Pancreas (tissue), 10 donors: ENCODE measurements at places on chromosomes 4 and X. TPM values are rescaled to one million over a fixed set of nuclear protein-coding genes. Genes with fewer than 3 reads are reported as not detected.
A peak's percentile ranks its signal among the peaks of the same experiment; 100 is the strongest.

DNA sequence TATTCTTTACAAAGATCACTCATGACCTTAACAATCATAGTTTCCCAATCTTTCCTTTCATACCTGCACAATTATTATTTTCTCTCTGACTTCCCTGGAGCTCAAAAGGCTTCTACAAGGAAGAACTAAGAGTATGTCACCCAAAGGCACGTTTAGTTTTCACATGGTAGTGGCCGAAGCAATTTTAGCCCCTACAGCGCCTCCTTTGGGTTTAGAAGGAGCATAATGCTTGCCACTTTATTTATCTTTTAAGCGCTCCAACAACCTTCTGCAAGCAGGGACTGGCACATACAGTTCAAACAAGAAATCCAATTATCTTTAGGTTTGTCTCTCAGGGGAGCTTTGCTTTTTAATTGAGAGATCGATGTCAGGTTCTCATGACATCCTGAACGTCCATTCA is 42.0 kb upstream of the IGSF1 start:
- DNase-seq = no peak

DNA sequence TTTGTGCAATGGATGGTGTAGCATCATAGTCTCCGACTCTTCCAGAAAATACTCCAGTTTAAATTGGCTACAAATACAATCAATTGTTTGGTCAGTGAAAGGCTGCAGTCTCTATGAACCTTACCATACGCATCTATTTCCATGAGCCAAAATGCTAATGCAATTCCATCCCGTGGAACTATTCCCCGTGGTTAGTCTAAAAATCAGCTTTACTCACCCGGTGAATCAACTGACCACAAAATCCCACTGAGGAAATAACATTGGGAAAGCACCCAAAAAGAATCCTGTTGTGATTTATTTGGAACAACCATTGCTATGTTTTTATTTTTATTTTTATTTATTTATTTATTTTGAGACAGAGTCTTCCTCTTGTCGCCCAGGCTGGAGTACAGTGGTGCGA is 87.1 kb downstream of the DHX15 start:
- no peak for DNase-seq

DNA sequence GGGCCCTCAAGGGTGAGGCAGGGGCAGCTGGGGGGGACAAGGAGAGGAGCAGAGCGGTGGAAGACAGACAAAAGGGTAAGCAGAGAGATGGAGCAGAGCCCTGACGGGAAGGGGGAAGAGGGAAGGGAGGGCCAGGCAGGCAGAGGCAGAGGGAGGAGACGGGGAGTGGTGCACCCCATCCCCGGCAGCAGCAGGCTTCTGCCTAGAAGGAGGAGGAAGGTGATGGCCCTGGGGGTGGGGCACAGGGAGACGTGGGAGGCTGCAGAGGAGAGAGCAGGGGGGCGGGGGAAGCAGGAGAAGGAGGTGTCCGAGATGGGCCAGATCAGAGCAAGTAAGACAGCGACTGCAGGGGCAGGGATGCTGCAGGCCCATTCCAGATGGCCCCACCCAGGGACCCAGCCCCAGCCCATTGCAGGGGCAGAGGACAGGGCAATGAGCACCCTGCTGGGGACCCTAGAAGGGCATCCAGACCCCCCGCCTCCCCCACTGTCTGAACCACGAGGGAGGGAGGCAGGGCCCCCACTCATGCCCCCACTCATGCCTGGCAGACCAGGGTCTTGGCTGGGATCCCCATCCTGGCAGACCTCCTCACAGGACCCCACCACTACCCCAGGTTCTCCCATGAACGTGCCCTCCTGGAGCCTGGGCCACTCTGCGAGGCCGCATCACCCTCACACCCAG is 2.7 kb downstream of the L1CAM start:
- DNase-seq = no peak

The WDR17 gene
- 2.7 TPM for total RNA-seq

DNA sequence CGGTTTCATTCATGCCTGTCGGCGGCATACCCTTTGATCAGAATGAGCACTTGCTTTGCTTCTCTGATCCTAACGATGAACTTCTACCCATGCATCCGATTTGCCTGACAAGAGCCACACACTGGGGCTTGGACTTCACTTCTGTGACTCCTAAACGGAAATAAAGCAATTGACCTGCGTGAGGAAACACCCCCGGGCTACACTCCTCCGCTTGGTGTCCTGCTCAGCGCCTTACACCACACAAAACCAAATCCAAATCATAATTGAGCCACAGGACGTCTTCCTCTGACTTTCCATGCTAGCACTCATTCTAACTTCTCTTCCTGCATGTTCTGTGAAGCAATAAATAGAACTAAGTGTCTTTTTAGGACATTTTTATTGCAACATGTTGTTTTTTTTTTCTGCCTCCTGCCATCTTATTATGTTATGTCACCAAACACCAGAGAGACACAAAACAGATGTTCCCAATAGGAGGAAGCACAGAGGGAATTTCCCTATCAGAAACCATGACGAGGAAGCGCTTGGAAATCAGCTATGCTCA is 110.8 kb upstream of the FAM9B start:
- no peak for DNase-seq

The IL13RA1 gene
- 13.9 TPM for total RNA-seq

The DNAJB14 gene
- total RNA-seq = 21.2 TPM

DNA sequence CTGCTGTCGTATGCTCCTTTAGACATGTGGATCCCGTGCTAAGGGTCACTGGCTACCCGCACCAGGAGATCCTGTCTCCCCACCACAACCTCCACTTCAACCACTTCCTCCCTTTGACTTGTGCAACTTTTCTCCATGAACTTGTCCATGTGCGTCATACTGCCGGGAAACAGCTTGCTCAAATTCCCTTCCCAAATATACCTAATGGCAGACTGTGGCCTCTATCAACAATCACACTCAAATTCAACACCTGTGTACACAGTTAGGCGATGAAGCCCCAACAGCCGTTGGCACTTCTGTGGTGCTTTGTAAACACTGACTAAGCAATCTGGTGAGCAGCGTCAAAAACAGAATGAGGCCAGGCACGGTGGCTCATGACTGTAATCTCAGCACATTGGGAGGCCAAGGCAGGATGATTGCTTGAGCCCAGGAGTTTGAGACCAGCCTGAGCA is 49.5 kb downstream of the CD99L2 start:
- peak; percentile 74 for DNase-seq

DNA sequence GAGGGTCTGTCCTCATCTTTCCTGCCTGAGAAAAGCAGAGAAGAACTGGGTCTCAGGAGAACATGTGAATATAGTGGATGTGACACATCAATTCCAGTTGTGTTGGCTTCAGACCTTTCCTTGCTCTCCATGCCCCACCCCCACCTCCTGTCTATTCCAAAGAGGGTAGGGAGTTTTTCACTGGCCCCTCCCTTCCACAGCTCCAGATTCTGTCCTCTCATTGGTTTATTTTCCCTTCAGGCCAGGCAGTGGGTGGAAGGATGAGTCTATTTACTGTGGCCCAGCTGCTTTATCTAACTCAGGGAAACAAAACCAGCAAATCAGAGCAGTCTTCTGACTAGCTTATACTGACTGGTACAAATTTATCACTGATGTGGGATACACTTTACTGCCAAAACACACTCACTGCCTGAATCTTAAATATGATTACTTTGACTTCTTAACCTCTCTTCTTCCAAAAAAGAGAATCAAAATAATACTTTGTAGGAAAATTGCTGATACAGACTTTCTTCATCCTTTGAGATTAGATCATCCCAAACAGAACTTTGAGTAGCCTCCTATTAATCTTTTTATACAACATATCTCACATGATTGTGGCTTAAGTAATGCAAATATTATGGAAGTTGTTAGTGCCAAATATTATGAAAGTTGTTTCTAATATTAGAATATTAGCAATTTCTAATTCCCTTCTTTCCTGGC is 221.2 kb downstream of the MID1 start:
- DNase-seq = no peak

- DNase-seq = no peak
Measured at GRCh38 chr4:107468812-107469211, 251.2 kb downstream of the PAPSS1 start.

DNA sequence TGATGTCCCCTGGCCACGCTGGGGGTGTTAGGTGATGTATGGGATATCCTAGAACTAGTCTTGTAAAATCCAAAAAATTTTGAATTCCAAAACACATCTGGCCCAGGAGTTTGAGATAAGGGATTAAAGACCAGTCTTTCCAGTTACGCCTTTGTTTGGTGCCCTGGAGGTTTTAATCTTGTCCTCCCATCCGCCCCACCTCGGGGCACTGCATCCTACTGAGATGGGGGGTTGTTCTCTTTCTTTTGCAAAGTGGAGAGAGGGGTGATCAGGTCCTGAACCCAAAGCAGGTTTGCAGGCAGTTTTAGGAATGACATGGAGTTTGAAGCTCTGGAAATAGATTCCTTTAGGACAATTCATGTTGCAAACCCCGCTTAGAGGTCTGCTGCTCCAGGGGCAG is 1.8 kb downstream of the SUV39H1 start:
- no peak for DNase-seq

GRCh38 chr4:146389561-146389960 is 132.2 kb downstream of the SLC10A7 start:
- DNase-seq = no peak

GRCh38 chr4:38837334-38837733 is 19.3 kb downstream of the TLR6 start:
- DNase-seq = no peak

DNA sequence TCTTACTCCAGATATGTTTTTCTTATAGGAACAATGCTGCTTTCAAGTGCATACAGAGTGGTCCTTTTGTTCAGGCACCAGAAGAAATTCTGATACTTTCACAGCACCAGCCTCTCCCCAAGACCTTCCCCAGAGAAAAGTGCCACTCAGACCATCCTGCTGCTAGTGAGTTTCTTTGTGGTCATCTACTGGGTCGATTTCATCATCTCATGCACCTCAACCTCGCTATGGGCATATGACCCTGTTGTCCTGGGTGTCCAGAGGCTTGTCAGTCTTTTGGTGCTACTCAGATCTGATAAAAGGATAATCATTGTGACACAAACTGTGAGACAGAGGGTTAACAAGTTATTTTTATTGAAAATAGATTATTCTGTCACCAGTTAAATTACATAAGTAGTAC is 39.5 kb downstream of the WDR13 start:
- DNase-seq = no peak

The ADH1A gene
- total RNA-seq = 0.24 TPM

DNA sequence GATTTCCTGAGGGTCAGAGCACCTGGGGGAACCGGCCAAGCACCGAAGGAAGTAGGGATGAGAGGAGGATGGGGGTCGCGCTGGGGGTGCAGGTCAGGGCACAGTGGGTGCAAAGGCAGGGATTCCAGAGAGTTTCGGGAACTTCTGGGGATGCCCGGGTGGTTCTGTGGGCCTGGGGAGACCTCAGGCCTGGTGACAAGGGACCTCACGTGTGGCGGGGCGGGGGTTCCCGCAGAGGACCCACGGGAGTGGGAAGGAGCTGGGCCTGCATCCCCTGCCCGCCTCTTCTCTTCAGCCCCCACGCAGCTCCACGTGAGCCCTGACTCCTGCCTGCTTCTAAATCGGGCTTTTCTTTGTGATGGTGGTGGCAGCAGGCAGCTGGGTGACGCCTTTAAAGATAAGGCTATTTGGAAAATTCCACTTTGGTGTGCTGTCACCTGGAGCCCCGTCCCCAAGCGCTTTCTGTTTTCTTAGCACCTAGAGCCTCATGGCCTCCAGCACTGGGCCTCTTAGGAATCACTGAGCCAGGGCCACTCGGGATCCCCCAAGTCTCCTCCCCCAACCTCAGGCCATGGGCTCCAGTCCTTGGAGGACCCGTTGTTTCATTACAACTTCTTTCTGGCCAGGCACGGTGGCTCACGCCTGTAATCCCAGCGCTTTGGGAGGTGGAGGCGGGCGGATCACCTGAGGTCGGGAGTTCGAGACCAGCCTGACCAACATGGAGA is 7.1 kb upstream of the TBC1D14 start:
- DNase-seq = no peak

DNA sequence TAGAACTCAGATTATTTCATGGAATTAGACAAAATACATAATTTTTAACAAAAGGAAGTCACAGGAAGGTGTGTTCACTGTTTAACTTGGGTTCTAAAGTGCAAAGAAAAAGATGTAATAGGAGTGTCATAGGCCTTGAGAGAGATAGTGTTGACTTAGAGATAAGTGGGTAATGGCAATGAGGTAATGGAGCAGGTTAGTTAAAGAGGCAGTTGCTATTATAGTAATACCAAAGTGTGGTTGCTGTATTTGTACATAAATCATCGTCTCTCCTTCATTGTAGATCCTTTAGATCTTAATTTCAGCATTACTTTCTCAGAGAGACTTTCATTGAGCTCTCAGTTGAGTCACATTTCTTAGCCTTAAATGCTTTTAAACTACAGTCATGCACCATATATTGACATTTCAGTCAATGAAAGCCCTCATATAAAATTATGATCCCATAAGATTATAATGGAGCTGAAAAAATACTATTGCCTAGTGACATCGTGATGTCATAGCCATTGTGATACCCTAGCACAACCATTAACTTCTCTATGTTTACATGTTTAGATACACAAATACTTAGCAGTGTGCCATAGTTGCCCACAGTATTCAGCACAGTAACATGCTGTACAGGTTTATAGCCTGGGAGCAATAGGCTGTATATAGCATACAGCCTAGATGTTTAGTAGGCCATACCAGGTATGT is 245.4 kb downstream of the ADGRL3 start:
- no peak for DNase-seq

GRCh38 chr4:71120831-71121524 is 127.5 kb downstream of the DCK start:
- peak; percentile 57 for DNase-seq

DNA sequence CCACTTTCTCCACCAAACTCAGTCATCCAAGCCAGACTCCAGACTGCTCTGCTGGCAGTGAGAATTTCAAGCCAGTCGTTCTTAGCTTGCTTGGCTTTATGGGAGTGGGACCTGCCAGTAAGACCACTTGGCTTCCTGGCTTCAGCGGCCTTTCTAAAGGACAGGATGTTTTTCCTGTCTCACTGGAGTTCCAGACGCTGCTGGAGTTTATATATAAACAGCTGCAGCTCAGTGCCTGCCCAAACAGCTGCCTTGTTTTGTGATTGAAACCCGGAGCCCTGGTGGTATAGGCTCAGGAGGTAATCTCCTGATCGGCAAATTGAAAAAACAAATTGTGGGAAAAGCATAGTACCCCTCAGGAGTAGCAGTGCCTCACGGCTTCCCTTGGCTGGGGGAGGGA is 1165.8 kb upstream of the ADGRL3 start:
- no peak for DNase-seq

DNA sequence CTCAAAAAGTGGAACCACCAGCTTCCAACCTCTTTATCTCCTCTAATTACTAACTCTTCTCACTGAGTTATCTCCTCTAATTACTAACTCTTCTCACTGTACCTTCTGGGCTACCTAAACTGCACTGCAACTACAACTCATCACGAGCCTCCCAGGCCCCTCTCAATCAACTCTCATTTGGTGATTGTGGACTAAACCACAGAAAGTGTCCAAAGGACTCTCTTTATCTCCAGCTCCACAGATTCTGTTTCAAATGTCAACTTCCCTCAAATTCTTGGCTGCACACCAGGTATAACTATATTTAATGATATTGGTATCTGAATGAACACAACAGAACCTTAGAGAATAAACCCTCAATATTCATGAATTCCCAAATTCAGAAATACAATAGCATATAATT is 182.9 kb downstream of the MAML3 start:
- no peak for DNase-seq
